Stimulated activated CD4-positive, alpha-beta T cell treated with anti-CD3 and anti-CD28 coated beads, TNF-alpha, amount 100 ng/mL, for 4 hours (primary cell): ENCODE measurements at places on chromosomes 13 and 19.

DNA sequence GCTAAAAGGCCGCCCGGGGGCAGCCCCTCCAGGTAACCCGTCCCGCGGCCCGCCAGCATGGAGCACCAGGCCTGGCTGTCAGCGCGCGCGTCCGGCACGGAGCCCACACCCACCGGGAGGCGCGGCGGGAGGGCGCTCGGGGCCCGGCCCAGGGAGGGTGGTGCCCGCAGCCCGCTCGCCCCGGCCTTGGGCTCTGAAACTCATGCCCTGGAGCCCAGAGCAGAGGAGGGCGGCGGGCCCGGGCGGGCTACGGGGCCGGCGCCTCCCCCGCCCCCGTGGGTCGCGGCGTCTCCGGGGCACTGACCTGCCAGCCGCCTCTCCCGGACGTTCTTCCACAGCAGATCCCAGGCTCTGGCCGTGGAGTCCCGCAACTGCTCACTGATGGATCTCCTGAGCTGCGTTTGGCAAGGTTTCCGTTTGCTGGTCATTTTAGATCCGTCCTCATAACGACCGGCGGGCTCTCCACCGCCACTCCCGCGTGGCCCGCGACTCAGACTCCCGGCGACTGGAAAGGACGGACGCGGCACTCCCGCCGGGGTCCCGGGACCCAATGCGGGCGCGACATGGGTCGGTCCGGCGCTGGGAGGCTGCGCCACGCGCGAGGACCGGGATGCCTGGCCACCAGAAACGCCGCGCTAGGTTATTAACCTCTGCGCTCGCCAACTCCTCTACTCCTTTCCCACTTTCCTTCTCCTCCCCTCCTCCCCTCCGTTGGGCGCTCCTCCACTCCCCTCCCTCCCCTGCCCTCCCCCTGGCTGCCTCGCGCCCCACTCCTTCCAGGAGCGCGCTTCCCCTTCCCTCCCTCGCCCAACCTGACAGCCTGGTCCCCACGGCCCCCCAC lies 64.7 kb upstream of the STARD13 start:
- DNase-seq = no peak

GRCh38 chr13:42056146-42056545 lies 7.7 kb downstream of the DGKH start:
- no peak for DNase-seq

GRCh38 chr13:34671137-34671536 lies 270.9 kb upstream of the NBEA start:
- no peak for DNase-seq

DNA sequence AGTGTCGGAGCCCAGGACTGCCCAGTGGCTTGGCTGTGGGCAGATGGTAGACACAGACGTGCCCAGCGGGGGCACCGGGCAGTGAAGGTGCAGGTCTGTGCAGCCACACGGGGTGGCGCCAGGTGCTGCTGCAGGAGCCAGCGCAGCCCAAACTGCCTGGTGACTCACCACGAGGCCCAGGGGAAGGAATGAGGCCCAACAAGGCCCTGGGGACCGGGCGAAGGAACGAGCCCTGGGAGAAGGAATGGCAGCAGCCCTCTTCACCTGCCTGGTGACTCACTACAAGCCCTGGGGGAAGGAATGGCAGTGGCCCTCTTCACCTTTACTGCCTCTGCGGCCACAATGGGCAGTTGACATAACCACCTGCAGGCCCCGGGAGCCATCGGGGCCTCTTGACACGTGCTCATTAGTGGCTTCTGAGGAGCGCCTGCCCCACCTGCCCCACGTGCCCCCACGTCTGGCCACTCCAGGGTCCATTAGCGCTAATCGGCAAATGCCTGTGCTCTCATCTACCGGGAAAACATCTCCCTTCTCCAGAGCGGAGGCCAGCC lies 9.3 kb downstream of the MED16 start:
- no peak for DNase-seq

DNA sequence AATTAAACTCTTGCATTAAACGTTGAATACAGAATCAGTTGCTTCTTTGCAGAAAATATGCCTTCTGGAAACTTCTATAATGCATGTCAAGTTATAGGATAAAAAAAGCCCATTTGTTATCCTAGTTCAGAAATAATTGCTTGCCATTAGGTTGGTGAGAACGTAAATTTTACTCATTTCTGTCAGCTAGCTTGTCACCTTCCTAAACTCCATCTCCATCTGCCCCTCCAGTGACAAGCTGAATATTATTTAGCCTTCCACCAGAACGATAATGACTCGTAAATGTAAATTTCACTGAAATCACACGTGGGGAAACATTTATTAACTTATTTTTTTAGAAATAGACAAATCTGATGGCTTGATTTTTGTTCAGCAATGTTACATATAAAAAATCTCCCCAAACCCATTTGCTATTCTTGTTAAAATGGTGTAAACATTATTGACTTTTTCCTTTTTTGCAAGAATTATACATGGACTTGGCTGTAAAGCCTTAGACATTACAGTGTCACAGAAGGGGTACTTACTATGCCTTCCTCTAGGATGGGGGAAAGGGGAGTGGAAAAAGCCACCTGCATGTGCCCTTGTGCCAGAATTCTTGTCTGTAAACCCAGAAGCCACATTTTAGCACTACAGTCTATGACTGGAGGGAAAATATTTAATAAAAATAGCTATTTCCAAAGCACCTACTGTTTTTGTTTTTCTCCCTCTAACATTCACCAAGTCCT lies 326.8 kb downstream of the OXGR1 start:
- no peak for DNase-seq

DNA sequence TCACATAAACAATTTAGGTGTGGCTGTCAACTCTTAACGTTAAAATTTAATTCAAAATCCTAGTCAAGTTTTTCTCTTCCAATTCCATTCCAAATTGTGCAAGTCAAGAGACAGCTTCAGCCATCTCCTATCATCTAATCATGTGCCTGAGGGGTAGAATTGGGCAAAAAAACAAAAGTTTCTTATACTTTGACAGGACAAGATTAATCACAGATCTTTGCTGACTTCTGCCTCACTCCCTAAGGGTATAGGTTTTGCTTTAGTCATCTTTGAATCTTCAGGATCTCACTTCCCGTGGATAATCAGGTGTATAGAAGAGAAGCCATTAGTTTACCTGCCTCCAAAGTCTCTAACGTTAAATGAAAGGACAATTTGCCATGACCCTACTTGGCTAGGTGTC lies 24.6 kb downstream of the RNF17 start:
- DNase-seq = no peak

- DNase-seq = no peak
Measured at GRCh38 chr13:96967248-96967745, 27.0 kb downstream of the OXGR1 start.

- DNase-seq = no peak
Measured at GRCh38 chr19:17975032-17975431, 8.1 kb downstream of the KCNN1 start.

- DNase-seq = no peak
Measured at GRCh38 chr13:88526853-88527215, 855.7 kb downstream of the SLITRK5 start.

GRCh38 chr13:72808917-72809500 lies 27.1 kb downstream of the PIBF1 start:
- no peak for DNase-seq

DNA sequence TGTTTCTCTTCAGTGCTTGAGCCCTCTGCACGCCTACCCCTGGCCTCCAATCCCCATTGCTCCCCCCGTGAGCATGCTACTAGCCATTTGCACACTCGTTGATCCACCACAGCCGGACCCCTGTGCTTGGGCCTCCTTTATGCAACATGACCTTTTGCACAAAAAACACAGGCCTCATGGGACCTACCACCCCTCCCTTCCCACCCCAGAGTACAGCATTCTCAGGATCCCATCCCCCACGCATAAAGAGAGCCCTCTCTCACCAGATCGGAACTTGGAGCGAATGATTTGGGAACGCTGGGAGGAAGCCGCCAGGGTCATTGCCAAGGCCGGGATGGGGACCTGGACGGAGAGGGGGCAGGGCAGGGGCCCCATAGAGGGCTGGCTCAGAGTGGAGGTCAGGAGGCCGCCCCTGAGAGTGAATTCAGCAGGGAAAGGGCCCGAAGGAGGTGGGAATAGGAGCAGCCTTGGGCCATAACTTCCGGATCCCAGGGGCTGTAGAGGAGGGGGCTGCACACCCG lies 754 bp downstream of the MAMSTR start:
- no peak for DNase-seq

GRCh38 chr19:45439569-45440258 lies 16.0 kb upstream of the ERCC1 start:
- DNase-seq = peak; percentile 73

DNA sequence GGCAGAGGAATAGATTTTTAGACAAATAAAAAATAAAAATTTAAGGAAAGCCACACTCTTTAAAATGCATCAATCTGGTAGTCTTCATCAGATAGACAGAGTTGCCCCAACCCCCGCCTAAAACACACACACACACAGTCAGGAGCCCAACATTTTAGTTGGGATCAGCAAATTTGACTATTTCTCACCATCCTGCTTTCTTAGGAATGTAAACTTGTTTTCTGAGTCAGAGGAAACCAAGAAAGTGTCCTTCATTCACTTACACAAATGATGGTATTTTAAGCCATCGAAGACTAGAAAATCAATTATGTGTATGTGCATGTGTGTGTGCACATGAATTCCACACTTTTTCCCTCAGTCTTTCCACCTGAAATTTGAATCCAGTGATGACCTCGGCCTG lies 1657.5 kb downstream of the SLITRK1 start:
- no peak for DNase-seq

GRCh38 chr19:47228168-47228936 lies 2.6 kb downstream of the BBC3 start:
- DNase-seq = no peak

DNA sequence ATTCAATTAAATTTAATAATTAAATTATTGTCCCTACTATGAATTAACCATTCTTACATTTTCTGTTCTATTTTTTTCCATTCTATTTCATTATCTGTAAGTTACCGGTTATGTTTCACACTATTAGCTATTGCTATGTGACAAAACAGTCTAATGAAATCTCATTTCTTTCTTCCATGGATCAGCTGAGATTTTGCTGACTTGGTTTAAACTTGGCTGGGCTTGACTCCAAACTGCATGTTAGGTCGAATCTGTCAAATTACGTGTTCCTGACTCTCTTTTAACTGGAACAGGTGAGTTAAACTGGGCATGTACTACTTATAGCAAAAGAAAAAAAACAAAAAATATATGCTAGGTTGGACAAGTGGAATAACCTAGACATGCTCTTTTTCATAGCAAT lies 1464.4 kb downstream of the OLFM4 start:
- DNase-seq = no peak

GRCh38 chr13:71808708-71809107 lies 58.3 kb downstream of the DACH1 start:
- no peak for DNase-seq

DNA sequence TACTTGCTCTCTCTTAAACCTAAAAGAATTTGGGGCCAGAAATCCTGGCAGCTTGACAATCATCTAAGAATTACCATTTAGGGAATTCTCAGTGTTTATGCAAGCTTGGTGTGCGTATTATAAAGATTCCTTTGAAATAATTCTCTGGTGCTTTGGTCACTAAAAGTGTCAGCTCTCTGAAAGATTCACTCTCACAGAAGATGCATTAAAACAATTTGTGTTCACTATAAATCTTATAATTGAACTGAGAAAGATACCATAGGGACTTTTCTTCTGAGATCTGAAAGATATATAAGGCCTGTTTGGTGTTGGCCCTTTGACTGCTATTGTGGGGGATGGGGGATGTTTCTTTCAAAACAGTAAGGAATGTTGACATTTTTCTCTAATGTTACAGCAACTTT lies 27.3 kb downstream of the EPSTI1 start:
- DNase-seq = no peak

GRCh38 chr13:78409172-78409571 lies 194.2 kb downstream of the POU4F1 start:
- no peak for DNase-seq

- no peak for DNase-seq
Measured at GRCh38 chr19:1923319-1923718, 17.7 kb upstream of the CSNK1G2 start.

GRCh38 chr13:27375686-27376326 lies 48.6 kb upstream of the GTF3A start:
- peak; percentile 29 for DNase-seq

GRCh38 chr13:36323408-36323807 lies 22.8 kb downstream of the SPART start:
- DNase-seq = no peak

- DNase-seq = no peak
Measured at GRCh38 chr13:37741536-37741935, 128.0 kb downstream of the TRPC4 start.

- no peak for DNase-seq
Measured at GRCh38 chr13:55516610-55517009, 1624.1 kb upstream of the PRR20A start.

- DNase-seq = no peak
Measured at GRCh38 chr19:51331716-51332115, 10.2 kb downstream of the VSIG10L start.

- no peak for DNase-seq
Measured at GRCh38 chr19:45515081-45515624, 7.9 kb downstream of the VASP start.

GRCh38 chr13:29396446-29396845 lies 199.0 kb downstream of the SLC7A1 start:
- no peak for DNase-seq

DNA sequence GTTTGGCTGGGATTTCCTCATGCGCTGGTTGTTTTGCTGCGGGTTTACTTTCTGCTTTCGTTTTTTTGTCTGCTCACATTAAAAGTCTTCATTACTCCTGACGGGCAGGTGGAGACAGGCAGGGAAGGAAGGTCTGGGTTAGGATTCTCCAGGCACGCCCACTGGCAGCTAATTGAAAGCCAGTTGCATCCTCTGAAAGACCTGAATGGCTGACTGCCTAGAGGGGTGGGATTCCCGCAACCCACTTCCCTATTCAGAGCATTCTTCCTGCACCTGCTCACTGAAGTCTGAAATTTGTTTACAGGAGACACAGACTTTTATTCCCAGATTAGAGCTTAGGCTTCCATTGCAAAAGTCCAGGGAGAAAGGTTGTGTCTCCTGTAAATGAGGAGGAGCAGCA lies 172.0 kb downstream of the UQCRFS1 start:
- no peak for DNase-seq

GRCh38 chr19:19185853-19186740 lies 5.9 kb downstream of the BORCS8 start:
- DNase-seq = peak; percentile 39

- no peak for DNase-seq
Measured at GRCh38 chr19:41424335-41425173, 2.6 kb downstream of the B3GNT8 start.
